Stimulated activated CD8-positive, alpha-beta memory T cell treated with anti-CD3 and anti-CD28 coated beads, Interleukin-15, amount 100 ng/mL, for 24 hours (primary cell): ENCODE measurements at places on chromosomes 6 and 20.

GRCh38 chr6:110813338-110814101 is 1.7 kb downstream of the CDK19 start:
- no peak for DNase-seq

- no peak for DNase-seq
These were observed 58.4 kb upstream of the TOP1 start for GRCh38 chr20:40970218-40970617.

GRCh38 chr6:55819811-55820210 is 55.6 kb downstream of the BMP5 start:
- no peak for DNase-seq

DNA sequence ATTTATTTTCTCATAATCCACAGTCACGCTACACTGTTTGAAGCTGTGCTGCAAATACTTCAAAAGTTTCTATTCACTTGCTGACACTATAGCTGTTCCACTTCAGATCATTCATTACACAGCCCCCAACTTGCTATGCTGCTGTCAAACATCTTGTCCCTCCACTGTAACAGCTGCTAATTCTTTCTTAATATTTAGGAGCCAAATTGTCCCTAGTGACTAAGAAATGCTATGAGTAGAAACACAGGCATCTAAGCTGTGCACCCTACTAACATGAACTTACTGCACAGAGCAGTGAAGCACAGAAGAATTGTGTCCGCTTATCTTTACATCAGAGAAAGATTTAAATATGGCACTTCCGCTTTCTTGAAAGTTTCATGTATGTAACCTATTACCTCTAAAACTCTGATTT is 91.3 kb downstream of the PDE10A start:
- no peak for DNase-seq

- DNase-seq, result no peak
These were observed 113.6 kb upstream of the ZFP64 start for GRCh38 chr20:52305024-52305645.

GRCh38 chr6:150289454-150290071 is 79.2 kb upstream of the IYD start:
- no peak for DNase-seq

GRCh38 chr20:62008643-62009183 is 57.0 kb downstream of the TAF4 start:
- no peak for DNase-seq

- no peak for DNase-seq
These were observed 32.3 kb upstream of the PLCB4 start for GRCh38 chr20:9036593-9036992.

DNA sequence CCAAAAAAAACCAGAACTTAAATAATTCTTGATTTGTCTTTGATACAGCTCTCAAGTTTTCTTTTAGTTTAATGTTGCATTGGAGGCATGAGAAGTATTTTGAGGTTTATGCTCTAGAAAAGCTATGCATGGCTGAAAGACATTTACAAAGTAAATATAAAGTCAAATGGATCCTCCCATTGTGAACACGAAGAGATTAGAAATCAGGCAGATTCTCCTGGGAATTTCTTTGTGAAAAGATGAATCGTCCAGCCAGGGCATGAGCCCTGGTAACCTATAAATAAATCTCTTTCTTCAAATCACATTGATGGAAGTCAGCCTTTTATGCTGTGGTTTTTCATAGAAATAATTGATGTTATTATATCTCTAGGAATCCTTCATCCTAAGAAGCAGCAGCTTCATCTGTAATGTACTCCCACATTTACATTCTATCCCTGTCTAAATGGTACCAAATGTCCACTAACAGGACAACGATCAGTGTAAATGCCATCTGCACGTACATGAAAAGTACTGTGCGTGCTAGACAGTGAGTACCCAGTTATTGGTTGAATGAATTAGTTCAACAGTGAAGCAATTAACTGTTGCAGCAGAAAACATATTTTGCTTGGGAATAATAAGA is 143.6 kb downstream of the ALDH8A1 start:
- DNase-seq, result no peak

GRCh38 chr20:52490711-52491430 is 299.3 kb upstream of the ZFP64 start:
- DNase-seq, result no peak

DNA sequence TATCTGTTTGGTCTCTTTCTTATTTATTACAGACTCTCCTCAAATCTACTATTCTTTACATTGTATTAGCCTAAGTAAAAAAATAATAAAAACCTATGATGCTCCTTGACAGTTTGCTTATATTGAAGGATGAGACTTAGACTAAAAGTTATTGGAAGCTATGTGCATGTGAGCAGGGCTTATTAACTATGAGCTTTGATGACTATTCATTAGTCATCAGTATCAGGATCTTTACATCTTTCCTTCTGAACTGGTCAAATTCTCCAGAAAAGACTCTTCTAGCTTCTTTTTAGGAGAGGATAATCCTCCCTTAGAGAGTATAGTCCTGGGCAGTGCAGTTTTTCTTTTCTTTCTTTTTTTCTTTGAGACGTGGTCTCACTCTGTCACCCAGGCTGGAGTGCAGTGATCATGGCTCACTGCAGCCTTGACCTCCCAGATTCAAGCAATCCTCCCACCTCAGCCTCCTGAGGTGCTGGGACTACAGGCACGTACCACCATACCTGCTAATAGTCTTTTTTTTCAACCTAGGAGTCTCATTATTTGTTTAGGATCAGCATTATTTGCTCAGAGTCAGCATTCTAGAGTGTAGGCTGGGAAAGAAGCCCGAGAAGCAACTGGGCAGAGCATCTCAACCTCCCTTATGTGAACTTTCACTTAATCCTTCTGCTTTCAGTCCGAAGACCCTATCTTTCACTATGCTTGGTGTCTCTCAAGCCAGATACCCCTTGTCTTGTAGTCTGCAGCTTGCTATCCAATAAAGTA is 37.1 kb upstream of the YWHAB start:
- no peak for DNase-seq

DNA sequence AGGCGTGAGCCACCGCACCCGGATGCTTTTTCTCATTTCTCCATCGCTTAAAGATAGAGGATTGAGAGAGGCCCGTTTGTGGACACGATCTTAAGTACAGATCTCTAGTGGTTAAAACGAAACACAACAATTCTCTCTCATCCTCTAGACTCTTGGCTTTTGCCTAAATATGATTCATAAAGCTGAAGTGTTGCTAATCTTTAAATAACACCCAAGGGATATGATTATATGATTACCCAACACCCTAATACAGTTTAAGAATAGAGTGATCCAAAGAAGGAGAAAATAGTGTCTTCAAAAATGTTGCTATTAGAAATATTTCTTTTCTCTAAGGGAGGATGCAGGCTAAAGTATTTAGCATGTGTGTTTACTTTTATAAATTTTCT is 50.4 kb downstream of the MTHFD1L start:
- DNase-seq, result no peak

DNA sequence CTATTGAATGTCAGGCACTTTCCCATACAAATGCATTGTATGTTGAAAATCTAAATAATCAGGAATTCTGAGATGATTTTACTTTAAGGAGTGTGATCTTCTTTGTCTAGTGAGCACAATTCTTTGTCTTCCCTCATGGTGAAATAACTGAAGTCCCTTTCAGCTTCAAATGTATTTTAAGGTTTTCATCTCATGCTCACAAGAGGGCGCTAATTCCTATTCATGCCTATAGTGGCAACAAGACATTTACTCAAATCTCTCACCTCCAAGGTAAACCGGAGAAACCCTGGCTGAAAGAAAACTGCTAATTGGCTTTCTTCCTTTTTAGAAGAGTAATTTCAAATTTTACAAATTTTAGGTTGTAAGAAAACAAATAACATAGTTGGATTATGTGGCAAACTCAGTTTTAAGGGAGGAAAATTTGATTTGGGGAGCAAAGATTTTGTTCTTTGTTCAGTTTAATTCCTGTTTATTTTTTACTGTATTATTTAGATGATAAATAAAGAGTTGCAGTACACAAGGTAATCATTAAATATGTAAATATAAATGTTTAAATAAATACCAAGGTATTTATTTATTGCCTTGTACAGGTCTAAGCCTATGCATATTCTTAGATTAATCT is 69.1 kb downstream of the SLC35F1 start:
- DNase-seq, result no peak

DNA sequence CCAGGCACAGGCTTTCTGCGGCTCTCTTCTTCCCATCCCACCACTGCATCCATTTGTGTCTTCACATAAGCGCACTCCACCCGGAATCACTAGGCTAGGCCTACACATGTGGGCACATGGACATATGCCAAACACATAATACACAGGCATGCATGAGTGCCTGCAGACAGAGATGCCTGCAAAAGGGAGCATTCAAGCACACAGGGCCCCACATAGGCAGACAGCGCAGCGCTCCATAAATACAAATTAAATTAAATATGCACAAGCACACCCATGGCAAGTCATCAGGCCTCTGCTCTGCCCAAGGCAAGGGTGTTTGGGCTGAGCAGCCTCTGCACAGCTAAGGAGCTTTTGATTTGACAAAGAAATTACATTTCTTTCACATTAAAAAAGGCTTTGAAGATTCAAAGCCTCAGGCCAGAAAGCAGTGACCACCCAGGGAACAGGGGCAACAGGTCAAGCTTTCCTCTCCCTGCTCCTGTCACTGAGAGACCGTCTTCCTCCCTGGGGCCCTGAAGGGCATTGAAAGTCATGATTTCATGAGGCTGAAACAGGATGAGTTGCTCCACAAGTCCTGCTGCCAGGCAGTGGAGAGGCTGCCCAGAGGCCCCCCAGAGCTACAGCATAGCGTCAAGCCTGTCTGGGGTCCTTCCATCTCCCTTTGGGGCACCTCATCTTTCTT is 134.2 kb upstream of the LRFN2 start:
- no peak for DNase-seq
